Thymus (tissue), 14 donors: ENCODE measurements at places on chromosomes 2 and 18.

- DNase-seq = no peak
Observed at GRCh38 chr2:126227250-126227649, 428.7 kb upstream of the GYPC start.

DNA sequence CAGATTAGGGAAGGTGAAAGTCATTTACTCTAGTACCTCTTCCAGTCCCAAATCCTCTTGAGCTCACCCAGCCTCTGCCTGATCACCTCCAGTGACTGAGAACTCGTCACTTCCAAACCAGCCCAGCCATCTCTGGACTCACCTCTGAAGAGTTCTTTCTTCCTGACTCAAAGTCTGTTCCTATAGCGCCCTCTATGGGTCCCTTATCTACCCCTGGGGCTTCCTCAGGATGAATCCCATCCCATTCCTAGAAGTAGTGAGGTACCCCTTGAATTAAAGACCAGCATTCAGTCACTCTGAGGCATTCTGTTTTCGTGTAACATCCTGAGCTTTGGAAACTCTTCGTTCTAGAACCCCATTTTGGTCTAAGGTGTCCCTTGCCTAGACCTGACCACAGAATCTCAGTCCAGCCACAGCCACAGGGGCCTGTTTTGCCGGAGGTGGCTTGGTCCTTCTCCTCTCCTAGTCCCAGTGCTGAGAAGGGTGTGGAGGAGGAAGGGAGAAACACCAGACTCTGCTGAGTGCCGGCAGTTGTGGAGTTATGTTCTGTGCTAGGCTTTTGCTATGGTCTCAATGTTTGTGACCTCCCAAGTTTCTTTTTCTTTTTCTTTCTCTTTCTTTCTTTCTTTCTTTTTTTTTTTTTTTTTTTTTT is 32.7 kb downstream of the SIX3 start:
- DNase-seq = no peak

- DNase-seq = no peak
Observed at GRCh38 chr2:237604391-237604790, 13.9 kb upstream of the RAB17 start.

DNA sequence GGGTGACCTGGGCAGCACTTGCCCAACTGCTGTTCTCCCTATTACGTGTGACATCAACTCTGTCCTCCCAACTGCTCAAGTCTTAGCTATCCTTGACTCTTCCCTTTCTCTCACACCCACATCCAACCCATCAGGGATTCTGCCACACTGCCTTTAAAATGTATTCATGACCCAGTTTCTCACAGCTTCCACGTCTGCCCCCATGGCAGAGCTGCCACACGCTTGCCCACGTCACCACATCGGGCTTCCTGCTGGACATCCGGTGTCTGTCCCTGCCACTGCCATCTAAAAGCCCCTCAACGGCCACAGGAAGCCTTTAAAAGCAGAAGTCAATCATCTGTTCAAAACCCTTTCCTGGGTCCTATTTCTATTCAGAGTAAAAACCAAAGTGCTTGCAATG is 233.1 kb upstream of the POU3F3 start:
- DNase-seq = no peak

DNA sequence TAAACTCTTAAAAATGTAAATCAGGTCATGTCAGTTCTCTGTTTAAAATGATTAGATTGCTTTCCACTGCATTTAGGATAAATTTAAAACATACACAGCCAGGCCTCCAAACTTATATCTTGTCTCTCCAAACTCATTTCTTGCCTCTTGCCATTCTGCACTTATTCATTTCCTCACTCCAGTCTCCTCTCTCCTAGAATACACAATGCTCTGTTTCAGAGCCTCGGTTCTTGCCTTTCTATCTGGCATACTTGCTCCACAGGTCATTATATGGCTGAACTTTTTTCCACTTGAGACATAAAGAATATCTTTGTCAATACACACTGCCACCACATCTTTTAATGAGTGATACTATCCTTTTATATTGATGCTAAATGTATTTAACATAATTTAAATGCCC is 10.5 kb upstream of the UGP2 start:
- no peak for DNase-seq

GRCh38 chr2:29006092-29006979 is 25.2 kb downstream of the TOGARAM2 start:
- no peak for DNase-seq

DNA sequence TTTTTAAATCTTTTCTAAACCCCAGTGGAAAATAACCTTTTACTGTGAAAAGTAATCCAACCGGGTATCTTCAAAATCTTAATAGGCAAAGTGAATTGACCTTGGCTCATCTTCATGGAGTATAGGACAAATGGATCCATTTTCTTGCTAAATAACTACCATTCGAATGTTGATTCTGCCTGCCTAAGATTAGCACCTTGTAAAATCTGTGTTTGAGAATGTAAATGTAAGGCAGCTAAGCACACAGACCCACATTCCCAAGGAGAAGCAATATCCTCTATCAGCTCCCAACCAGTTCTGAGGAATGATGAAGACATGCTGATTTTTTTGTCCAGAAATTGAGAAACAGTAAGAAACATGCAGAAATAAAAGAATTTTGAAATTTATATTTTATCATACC is 509.8 kb upstream of the SMIM21 start:
- DNase-seq = no peak
